ENCODE measurements at places on chromosomes 11 and 22.
A peak's percentile ranks its signal among the peaks of the same experiment; 100 is the strongest.

DNA sequence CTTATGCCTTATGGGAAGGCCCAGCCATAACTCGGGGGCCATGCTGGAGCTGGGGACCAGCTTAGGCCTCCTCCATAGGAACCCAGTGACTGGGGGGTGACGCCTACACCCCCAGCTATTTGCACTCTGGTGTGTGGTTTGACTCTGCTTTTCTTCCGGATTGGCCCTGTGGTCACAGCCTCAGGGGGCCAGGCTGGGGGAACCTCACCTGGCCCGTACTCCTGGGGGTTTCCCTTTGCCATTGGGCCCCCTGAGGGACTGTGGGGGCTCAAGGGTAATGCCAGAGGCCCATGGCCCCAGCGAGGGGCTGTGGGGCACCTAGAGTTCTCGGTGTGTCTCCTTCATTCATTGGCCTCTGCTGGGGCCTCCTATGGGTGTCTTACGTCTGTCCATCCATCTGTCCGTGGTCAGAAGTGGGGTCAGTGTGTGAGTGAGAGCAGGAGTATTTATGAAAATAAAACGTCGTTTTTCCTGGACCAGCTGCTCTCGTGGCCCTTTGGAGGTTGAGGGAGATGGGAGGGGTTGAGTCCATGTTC lies 6.3 kb upstream of the SH3BP1 start:
- no peak for DNase-seq

GRCh38 chr11:112837162-112837826 lies 123.9 kb upstream of the NCAM1 start:
- peak; percentile 4 for DNase-seq

- no peak for DNase-seq
Observed at GRCh38 chr11:45661439-45662055, 3.9 kb downstream of the CHST1 start.

DNA sequence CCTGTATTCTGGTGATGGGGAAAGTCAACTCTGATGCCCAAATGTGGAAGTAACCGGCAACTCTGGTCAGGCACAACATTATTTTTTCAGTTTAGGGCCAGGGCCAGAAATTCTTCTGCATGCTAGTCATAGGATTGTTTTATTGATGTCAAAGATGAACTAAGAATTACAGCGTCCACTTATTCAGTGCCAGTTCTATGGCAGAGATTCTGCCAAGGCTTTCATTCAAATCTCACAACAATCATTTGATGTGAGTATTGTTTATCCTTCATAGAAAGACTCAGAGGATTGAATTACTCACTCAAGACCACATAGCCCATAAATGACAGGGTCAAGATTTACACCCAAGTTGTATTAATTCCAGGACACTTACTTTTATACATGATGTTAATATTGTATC lies 87.7 kb downstream of the TMPRSS5 start:
- peak; percentile 70 for DNase-seq

GRCh38 chr11:706439-706956 lies 467 bp downstream of the EPS8L2 start:
- DNase-seq = peak; percentile 34

DNA sequence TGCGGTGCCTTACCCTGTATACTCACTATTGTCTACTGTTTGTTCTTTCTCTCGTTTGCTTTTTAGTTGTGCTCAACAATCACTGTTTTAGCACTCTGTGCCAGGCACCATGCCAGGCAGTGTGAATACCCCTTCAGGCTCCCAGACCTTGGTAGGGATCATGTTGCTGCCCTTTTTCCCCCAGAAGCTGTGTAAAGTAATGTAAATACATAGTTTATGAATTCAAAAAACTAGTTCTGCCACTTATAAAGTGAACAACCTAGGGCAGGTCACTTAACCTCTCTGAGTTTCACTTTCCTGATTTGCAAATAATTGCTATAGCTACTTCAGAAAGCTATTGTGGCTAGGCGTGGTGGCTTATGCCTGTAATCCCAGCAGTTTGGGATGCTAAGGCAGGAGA lies 81.0 kb upstream of the CTSC start:
- no peak for DNase-seq

DNA sequence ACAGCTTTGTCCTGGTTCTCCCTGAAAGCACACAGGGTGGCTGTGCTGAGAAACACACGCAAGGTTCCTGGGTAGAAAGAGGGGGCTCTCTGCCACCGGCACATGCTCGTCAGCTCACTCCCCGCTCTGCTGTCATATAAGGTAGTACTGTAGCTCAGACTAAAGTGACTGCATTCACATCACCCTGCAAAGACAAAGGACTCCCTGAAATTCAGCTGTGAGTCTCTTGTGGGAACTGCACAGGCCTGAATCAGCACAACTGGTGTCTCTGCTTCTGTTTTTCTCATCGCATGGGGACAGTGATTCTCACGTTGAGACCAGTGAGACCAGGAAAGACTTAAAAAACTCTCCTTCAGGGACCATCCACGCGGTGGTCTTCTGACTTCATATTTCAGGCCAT lies 124.1 kb upstream of the BID start:
- no peak for DNase-seq

- DNase-seq = peak; percentile 70
Observed at GRCh38 chr11:66172146-66172545, 96.3 kb upstream of the RAB1B start.

DNA sequence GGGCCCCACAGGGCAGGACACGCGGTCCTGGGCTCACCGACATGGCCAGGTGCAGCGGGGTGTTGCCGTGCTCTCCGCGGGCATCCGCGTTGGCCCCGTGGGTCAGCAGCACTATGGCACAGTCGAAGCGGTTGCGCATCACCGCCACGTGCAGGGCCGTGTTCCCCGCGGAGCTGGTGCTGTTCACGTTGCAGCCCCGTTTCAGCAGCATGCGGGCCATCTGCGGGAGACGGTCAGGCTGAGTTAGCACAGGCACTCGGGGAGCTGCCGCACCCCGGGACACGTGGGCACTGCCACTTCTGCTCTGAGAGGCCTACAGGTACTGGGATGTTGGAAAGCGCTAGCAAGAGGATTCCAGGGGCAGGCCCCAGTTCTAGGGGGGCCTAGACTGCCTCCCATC lies 22.3 kb upstream of the BAIAP2L2 start:
- DNase-seq = no peak

DNA sequence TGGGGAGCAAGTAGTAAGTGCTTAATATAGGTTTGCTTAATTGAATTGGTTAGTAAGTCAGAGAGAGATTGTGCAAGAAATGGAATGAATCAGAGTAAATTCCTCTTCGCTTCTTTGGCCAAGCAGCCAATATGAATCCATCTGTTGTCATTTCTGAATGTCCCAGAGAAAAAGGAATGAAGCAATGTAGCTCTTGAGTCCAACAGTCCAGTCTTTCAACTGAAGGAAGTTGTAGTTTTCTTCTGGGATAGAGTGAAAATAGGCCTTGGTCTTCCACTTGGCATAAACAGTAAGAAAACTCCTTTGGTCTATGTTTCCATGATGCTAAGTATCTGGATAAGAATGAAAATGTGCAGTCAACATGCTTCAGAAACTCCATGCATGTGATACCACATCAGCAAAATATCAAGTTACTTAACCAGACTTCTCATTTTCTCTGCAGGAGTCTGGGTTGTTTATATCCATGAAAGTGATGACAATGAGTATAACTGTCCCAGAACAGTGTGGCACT lies 1.8 kb upstream of the FIBIN start:
- DNase-seq = peak; percentile 96

DNA sequence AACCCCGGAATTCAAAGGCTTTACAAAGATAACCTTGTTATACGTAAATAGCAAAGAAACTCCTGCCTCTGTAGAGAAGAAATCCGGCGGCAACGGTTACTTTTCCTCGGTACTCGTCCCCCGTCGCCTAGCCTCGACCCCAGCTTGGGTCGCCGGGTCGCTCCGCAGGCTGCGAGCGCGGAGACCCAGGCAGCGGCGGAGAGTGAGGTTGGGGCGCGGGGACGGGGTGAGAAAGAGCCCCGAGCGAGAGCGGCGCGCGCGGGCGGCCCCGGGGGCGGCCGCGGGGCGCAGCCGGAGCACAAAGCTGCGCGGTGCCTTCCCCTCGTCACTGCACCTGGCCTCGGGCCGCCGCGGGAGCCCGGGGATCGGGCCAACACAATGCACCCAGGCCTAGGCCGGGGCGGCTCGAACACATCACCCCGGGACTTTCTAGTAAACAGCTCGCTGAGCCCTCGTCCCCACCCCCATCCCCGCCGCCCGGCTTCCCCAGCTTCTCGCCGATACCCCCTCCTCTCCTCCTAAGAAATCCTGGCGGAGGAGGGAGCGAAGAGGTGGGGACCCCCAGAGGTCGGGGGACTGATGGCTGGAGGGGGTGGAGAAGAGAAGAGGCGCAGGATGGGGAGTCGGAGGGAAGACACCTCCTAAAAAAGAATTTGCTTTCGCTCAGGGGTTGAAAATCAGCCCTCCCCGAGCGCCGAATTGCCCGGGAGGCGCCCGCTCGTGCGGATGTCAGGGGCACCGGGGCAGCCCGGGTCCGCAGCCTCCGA lies 845 bp downstream of the MPPED2 start:
- no peak for DNase-seq

GRCh38 chr11:66879583-66879982 lies 22.7 kb downstream of the LRFN4 start:
- DNase-seq = no peak

DNA sequence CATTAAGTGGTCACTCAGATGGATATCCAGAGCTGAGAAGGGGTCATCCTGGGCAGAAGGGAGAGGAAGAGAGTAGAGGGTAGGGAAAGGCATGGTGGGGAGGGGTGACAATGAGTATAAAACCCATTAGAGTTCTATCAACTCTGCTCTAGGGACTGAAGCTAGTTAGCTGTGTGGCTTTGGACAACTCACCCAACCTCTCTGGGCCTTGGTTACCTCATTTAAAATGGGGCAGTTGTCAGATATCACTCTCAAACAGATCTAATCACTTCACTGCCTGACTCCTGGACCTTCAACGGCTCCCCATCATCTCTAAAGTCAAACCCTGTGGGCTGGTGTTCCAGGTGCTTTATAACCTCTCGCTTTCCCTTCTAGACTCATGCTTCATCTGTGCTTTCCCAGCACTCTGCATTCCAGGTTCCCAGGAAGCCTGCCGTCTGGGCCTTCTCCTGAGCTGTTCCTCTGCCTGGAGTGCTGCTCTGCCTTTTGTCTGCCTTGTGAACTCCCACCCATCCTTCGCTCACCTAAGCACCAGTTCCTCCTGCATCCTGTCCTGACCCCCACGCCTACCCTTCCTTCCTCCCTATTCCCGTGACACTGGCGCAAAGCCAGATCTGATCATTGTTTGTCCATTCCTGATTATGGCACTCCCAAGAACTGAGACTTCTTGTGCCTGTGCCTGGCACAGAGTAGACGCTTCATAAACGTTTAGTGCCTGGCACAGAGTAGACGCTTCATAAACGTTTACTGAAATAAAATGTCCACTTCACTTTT lies 22.3 kb upstream of the KCNJ11 start:
- no peak for DNase-seq

DNA sequence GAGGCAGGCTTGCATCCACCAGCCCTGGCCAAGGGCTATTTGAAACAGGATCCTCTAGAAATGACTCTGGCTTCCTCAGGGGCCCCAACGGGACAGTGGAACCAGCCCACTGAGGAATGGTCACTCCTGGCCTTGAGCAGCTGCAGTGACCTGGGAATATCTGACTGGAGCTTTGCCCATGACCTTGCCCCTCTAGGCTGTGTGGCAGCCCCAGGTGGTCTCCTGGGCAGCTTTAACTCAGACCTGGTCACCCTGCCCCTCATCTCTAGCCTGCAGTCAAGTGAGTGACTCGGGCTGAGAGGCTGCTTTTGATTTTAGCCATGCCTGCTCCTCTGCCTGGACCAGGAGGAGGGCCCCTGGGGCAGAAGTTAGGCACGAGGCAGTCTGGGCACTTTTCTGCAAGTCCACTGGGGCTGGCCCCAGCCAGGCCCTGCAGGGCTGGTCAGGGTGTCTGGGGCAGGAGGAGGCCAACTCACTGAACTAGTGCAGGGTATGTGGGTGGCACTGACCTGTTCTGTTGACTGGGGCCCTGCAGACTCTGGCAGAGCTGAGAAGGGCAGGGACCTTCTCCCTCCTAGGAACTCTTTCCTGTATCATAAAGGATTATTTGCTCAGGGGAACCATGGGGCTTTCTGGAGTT lies 13.3 kb downstream of the IL10RA start:
- no peak for DNase-seq

DNA sequence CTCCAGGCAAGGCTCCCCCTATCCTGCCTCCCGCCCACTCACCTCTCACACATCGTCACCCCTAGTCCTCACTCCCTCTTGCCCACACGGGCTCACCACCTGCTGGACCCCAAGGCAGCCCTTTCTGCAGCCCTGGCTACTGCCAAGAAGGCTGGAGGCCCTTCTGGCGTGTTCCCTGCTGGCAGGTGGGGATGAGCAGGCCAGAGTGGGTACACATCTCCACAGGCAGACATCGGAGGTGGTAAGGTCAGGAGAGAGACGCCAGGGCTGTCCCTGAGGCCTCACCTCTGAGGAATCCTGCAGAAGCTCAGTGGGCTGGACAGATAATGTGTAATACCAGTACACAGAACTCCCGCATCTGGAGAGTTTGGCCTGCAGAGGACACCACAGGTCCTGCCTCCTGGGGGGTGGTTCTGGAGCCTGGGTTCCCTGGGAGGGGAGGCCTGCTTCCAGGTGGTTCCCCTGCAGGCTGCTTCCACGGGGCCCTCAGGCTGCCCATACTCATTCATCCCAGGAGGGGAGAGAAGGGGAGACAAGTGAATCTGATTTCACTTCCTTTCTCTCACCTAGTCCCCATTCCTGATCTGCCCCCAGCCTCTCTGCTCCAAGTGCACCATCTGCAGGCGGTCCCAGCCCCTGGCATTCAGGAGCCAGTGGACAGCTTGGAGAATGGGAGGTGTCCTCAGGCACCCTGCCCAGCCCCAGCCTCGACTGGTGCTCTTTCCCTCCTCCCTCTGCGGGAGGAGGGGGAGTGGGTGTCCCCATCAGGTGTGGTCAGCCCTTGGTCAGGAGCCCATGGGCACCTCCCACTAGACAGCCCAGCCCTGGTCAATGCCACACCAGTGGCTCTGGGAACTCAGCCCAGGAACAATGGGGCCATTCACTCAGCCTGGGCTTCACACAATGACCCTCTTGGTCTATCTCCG lies 6.1 kb upstream of the CHST1 start:
- no peak for DNase-seq

DNA sequence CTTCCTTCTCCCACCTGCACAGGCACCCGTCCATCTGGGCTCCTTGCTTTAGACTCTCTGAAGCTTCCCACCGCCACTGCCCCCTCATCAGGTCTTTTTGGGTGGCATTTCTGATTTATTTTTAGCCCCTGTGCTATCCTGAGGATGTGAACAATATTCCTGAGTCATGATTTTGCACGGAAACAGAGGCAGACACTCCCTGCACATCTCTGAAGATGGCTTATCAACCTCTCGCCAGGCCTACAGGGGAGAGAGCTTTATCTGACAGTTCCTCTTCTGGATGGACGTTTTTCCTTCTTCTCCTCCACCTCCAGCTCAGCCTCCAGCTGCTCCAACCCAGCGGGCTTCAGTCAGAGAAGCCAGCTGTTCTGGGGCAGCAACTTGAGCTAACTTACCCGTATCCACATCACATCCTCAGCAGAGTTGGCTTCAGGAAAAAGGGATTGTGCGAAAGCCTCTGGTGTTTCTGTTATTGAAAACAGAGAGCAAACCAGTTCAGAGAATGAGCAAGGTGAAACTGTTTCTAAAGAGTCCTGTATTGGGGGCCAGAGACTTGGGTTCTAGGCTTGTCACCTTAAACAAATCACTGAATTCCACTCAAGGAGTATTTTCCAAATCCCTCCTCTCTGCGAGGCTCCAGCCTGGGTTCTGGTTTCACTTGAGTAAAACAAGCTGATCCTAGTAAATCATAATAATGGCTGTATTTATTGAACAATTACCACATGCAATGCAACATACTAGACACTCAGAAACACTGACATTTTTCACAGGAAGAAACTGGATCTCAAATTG lies 33.1 kb upstream of the ETS1 start:
- no peak for DNase-seq

GRCh38 chr11:18299721-18300120 lies 22.2 kb downstream of the HPS5 start:
- DNase-seq = no peak

GRCh38 chr11:134385774-134386565 lies 26.1 kb downstream of the B3GAT1 start:
- DNase-seq = no peak

Data from cardiac fibroblast (primary cell).